ENCODE measurements at places on chromosomes 13 and 19.
A peak's percentile ranks its signal among the peaks of the same experiment; 100 is the strongest.

DNA sequence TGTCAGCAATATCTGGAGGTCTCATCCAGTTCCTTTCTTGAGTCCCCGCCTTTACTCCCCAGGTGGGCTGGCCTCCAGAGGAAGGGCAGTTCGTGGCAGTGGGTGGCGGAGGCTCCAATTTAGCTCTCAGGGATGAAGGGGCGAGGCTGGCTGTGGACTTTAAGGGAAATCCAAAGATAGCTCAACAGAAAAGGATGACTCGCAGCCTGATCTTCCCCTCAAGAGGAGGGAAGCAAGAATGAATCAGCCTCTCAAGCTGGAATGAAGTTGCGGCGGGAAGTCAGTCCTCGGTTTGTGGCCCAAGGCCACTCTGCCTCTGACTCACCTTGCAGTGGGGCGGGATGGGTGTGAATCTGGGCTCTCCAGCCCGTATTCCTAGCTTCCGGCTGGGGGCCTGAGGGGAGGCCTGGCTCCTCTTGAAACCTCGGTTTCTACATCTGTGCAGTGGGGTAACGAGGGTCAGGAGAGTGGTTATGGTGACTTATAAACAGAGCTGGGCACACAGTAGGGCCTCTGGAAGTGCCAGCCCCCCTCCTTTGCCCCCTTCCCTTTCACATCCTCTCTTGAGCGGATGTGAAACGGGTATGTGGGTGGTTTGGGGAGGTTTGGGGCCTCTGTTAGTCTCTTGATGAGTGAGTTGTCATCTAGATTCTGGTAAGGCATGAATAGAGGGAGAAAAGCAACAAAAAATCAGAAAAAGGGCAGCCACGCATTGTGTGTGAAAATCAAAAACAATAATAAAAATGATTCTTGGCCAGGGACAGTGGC, 10.5 kb upstream of the SMG9 start:
- peak; percentile 74 for DNase-seq

GRCh38 chr19:31339411-31339810, 9.8 kb downstream of the TSHZ3 start:
- no peak for DNase-seq

DNA sequence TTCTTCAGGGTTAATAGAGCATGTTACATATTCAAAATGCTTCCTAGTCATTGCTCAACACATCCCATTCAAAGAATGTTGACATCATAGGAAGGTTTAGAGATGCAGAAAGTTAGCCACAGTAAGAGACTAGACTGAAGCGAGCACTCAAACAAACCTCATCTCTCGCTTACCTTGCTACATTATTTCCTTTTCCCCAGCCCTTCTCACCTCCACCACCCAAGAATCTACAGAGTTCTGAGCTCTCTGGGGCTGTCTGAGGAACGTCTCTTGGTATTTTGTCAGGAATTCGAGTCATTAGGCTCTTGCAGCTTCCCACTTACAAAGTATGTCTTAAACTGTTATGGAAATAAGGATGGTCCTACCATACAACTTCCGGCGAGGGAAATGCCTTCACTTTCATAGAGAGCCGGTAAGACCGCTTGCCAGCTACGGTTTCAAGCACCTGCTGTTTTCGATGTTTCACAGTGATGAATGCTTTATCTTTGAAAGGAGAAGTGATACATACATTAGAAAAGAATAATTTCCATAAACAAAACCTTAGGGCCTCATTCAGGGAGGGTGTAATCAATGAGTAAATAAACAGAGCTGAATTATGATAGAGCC, 65.1 kb downstream of the FLT1 start:
- peak; percentile 50 for DNase-seq

DNA sequence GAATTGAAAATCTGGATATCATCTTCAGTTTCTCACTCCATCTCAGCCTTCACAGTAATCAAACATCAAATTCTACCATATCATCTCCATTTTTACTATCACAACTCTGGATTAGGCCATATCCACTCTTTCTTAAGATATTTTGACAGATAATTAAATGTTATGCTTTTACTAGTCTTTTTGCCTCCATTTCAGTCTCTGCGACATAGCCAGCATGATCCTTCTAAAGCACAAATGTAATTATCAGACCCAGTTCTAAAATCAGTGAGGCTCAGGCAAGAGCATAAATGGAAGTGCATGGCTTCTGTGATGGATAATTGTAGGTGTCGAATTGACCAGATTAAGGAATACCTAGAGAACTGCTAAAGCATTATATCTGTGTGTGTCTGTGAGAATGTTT, 307.7 kb downstream of the PCDH20 start:
- DNase-seq: no peak

DNA sequence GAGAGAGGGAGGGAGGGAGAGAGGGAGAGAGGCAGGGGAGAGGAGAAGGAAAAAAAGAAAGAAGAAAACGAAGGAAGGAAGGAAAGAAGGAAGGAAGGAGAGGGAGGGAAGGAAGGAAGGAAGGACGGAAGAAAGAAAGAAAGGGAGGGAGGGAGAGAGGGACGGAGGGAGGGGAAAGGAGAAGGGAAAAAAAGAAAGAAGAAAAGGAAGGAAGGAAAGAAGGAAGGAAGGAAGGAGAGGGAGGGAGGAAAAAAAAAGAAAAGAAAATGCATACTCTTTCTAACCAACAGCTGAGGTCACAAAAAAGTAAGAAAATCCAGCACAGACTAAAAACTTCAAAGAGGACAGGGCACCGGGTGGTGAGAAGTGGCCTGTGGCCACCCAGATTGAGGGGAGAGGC, 109.7 kb downstream of the GNG7 start:
- no peak for DNase-seq

DNA sequence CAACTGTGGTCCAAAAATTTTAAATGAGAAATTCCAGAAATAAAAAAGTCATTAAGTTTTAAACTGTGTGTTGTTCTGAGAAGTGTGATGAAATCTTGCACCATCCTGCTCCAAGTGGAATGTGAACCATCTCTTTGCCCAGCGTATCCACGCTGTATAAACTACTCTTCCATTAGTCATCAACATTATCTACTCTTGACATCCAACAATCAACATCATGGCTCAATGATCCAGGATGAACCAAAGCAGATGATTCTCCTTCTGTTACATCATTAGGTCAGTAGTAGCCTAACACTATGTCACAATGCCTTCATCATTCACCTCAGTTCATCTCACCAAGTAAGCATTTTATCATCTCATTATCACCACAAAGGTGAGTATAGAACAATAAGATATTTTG, 55.3 kb downstream of the SUCLA2 start:
- no peak for DNase-seq

DNA sequence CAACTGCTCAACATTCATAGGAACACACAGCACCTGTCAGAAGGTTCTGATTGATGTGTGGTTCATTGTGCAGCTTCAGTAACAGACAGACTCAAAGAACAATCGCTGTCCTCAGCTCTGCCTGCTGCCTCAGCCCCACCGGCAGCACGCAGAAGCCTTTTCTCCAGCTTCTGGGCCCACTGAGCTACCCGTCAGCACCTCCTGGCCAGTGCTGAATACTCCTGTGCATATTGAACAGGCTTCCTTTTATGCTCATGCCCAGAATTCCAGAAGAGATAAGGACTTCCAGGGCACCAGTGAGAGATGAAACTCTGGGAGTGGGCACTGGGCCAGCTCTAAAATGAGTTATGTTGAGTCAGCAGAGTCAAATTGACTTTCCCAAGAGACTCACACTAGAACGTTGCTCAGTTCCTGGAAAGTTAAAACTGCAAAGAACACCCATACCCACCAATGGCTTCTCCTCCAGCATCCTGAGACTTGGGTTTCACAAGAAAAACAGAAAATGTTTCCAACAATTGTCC, 119.3 kb downstream of the COL4A1 start:
- no peak for DNase-seq

DNA sequence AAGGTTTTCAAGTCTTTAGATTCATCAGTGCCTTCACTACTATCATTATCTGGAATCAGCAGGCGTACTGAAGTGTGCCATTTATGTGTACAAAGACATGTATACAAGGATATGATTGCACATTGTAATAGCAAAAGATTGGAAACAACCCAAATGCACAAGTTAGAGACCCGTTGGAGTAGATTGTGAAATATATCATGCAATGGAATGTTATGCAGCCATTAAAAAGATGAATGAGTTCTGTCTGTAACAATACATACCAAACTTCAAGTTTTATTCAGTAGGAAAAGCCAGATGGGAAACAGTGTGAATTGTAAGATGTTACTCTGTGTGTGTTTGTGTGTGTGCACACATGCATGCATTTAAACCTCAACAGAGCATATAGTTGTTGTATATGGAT, 97.9 kb downstream of the DGKH start:
- DNase-seq: no peak

- DNase-seq: no peak
These were observed 39.9 kb downstream of the MRPL57 start for GRCh38 chr13:21216332-21216731.

DNA sequence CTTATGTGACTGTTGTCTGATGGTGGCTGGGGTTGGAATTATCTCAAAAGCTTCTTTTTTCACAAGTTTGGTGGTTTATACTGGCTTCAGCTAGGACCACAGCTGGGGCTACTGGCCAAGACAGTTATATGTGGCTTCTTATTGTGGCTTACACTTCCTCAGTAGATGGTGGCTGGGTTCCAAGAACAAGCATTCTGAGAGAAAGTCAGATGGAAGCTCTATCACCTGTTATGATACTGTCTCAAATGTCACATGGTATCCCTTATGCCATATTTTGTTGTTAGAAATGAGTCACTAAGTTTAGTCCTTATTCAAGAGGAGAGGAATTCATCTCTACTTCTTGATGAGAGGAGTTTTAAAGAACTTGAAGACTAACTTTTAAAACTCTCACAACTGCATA, 41.6 kb downstream of the NDFIP2 start:
- peak; percentile 28 for DNase-seq

GRCh38 chr19:33508009-33508408, 13.6 kb downstream of the PEPD start:
- DNase-seq: no peak

DNA sequence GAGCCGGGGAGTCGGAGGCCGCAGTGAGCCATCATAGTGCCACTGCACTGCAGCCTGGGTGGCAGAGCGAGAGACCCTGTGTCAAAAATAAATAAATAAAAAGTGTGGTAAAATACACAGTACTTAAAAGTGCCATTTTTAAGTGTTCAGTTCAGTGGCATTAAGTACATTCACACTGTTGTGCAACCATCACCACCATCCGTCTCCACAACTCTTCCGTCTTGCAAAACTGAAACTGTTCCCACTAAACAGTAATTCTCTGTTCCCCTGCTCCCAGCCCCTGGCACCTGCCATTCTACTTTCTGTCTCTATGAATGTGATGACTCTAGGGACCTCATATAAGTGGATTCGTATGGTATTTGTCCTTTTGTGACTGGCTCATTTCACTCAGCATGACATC, 13.3 kb downstream of the SLC25A42 start:
- no peak for DNase-seq

- DNase-seq: peak; percentile 92
These were observed 21.8 kb downstream of the OLFM2 start for GRCh38 chr19:9914315-9915207.

All from GM13977 (cell line).